ENCODE measurements at places on chromosomes 6 and 20.

DNA sequence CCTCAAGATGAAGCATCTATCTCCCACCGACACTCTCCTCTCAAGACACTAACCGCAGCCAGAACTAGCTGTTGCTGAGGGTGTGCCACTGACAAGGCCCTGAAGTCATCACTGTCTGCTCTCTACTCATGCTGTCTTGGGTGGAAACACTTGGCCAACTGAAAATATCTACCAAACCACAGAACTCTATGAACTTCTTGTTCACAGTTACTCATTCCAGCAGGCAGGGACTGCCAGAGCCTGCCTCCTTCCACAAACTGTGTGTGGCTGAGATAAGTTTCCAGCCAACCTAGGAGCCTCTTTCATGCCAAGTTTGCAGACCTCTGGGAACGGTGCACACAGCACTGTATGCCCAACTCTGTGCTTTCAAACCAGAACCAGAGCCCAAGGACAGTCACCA is 45.5 kb upstream of the NXT1 start:
- DNase-seq, result no peak

- no peak for DNase-seq
These were observed 80.6 kb upstream of the PAK5 start for GRCh38 chr20:9919271-9920014.

DNA sequence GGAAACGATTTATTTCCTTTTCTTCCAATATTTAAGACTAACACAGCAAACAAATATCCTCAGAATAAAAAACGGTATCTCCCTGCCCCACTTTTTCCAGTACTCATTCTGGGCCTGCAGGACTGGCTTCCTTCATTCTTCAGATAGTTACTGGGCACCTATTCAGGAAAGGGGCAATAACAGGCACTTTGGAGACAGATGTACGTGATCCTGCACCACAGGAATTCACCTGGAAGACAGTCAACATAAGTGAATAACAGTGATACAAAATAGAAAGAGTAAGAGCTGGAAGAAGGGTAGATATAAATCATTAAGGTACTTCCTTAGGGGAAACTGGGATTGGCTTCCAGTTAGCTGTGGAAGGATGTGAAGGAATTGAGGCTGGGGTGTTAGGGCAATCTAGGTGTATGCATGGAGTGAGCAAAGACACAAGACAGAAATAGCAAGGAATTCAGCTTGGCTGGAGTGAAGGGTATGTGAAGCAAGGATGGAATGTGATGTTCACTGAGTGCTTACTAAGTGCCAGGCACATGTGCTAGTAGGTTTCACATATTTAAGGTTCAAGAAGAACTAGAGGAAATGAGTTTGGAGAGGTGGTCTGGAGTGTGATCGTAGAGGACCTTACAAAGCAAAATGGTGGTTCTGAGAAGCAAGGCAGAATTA is 49.3 kb upstream of the FAM83C start:
- no peak for DNase-seq

- DNase-seq, result no peak
These were observed 13.1 kb downstream of the RIOK1 start for GRCh38 chr6:7402716-7403115.

DNA sequence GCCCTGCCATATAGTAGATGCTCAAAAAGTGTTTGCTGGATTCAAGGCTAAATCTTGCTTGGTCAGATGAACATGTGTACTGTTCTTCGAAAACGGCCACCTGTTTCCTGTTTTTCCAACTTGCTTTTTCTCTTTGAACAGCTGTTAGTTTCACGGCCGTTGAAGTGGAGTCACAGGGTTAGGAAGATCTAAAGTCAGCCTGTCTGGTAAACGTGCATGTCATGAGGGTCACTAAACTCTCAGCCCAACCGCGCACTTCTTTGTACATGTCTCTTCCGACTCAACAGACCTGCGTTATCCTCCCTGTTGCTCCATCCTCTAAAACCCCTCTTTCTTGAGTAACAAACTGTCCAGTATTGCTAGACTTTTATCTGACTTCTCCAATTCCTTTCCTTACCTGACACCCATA is 93.2 kb upstream of the MAN1A1 start:
- DNase-seq, result no peak
